Body of pancreas (tissue), 4 donors: ENCODE measurements at places on chromosomes 12 and 14. TPM values are rescaled to one million over a fixed set of nuclear protein-coding genes. Genes with fewer than 3 reads are reported as not detected.

DNA sequence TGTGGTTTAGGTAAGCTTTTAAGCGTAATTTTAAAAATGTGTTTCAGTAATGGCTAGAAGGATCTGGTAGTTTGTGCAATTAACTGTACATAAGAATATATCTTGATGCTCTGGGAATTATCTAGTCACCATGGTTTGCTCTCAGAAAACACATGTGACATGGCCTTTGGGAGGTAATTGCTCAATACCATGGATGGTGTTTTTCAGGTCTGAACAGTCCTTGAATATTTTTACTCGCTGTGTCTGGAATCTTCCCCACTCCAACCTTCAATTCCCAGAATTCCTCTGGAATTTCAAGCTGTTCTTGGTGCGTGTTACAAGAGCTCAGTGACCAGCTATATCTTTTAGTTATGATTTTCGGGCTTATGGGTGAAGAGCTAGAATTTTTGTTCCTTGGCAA, 85.3 kb downstream of the DAAM1 start:
- no peak for DNase-seq

SIRT4 gene
- 0.99 TPM for total RNA-seq

- DNase-seq = no peak
Observed at GRCh38 chr12:24075650-24076049, 126.2 kb upstream of the SOX5 start.

- DNase-seq = no peak
Observed at GRCh38 chr14:92756446-92756845, 8.0 kb upstream of the LGMN start.

DNA sequence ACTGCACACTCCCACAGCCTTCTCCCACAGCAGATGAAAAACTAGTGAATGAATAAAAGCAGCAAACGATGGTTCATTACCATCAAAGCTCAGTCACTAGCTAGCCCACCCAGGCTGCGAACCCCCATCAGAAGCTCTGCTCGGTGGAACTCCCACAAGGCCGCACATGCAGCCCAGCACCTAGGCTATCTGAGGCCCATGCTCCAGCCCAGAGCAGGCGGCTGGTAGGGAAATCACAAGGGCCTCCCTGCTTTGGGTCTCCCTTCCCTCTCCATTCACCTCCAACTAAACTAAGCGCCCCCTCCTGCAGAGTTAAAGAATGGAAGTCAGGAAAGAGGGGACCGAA, 69.0 kb downstream of the ITPK1 start:
- no peak for DNase-seq

DNA sequence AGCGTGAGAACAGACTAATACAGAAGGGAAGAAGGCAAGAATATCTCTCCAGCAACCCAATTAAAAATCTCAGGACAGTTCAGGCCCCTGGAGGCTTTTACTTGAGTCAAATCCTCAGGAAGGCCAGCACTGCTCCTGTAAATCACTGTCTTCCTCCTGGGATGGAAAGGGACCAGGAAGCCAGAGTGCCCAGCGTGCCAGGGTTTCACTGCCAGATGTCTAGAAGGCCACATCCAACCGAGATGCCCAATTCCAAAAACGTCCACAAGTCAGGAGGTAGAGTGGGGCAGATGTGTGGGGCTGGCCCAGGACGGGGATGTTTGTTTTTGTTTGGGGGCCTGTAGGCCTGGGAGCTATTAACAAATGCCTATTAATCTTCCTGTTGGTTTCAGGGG, 332.0 kb downstream of the MED13L start:
- no peak for DNase-seq

ATG14 gene
- 10.9 TPM for total RNA-seq

DNA sequence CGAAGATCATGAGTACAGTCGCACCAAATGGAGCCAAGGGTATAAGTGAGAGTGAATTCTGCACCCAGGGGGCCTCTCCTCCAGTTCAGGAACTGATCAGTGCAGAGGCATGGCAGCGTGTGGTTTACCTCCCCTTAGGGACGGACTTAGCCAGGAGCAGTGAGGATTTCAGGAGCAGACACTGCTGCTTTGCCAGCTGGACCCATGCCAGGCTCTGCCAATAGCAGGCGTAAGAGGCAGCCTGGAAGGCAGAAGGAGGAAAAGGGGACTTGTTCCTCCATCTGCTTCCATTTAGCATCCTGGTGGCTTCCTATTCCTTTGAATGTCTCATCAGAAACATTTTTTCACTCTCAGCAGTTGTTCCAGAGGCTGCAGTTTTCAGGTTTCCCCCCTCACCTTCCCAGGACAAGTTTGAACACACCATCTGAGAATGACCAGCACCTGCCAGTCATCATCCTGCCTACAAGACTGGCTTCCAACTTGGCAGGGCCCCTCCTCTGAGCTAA, 137.0 kb upstream of the LMNTD1 start:
- peak; percentile 79 for DNase-seq

GRCh38 chr14:61090432-61091216, 109.6 kb downstream of the SLC38A6 start:
- no peak for DNase-seq

- no peak for DNase-seq
Observed at GRCh38 chr14:55772486-55772885, 192.5 kb downstream of the KTN1 start.

ASCL1 gene
- total RNA-seq = not detected

POTEG gene
- total RNA-seq = not detected

- peak; percentile 5 for DNase-seq
Observed at GRCh38 chr12:30926243-30927221, at the start of gene TSPAN11. Gene TSPAN11, plus strand, starts transcription at chr12:30926748. Its CDS starts 27,244 bp downstream, at chr12:30953992.

- no peak for DNase-seq
Observed at GRCh38 chr12:54010053-54010971, 1.5 kb downstream of the HOXC8 start.

GRCh38 chr12:132550830-132551640, 59.3 kb downstream of the LRCOL1 start:
- DNase-seq = no peak

DNA sequence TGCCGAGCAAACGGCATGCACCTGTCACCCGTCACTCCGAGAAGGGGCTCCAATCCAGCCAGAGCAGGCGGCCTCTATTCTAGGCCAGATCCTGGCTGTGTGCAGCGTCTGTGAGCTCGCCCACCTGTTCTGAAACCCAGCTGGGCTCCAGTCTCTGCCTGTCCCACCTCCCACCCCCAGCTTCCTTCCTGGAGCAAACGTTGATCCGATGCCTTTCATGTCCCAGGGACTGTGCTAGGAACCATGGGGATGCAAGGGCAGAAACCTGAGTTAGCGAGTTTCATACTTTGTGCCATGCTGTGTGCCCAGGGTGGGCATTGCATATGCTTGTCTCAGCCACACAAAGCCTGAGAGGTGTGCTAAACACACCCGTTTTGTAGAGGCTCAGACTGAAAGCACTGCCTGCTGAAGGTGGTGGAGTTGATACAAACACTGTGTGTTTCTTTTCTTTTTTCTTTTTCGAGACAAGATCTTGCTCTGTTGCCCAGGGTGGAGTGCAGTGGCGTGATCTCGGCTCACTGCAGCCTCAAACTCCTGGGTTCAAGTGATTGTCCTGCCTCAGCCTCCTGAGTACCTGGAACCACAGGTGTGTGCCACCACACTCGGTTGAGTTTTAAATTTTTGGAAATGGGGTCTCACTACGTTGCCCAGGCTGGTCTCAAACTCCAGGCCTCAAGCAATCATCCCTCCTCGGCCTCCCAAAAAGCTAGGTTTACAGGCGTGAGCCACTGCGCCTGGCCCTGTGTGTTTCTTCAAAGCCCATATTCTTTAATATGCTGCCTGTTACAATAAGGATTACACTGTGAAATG, 84.1 kb upstream of the MED13L start:
- no peak for DNase-seq

TMTC2 gene
- 10.4 TPM for total RNA-seq

GRCh38 chr12:1533602-1534304, 60.6 kb downstream of the FBXL14 start:
- no peak for DNase-seq

GRCh38 chr12:67698672-67699581, 50.4 kb downstream of the DYRK2 start:
- DNase-seq = no peak

GZMB gene
- not detected for total RNA-seq

DNA sequence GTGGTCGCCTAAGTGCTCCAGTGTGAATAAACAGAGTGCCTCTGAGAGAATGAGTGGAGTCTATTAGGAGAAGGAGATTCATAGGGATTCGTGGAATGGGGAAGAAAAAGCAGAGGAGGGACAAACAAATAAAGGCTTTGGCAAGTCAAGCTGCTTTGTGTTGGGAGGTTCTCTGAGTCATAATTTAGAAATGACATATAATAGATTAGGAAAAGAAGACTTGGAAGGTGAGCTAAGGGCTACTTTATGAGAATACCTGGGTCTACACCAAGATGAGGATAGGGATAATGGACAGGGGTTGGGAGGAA, 6.4 kb upstream of the NTN4 start:
- DNase-seq = no peak

DNA sequence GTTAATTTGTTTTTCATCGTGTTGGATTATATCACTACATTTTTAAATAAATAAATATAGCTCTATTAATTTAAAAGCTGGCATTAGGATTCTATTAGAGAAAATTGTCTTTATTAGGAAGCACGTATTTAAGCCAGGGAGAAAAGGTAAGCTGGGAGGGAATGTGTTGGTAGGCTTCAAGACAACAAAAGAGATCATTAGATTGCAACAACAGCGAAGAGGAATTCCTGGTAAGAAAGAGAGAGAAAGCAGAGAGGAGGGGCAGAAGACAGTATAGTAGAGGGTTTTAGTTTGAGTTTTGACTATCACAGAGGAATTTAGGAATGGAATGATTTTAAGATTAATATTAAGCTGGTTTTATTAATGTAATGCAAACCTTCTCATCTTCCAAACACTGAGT, 613.6 kb upstream of the USP15 start:
- no peak for DNase-seq

LEMD3 gene
- 19.5 TPM for total RNA-seq
